ENCODE measurements at places on chromosomes 2 and 18.

- no peak for DNase-seq
These were observed 45.8 kb upstream of the EML6 start for GRCh38 chr2:54677476-54678265.

- no peak for DNase-seq
These were observed 196.6 kb upstream of the LHCGR start for GRCh38 chr2:48952143-48952542.

DNA sequence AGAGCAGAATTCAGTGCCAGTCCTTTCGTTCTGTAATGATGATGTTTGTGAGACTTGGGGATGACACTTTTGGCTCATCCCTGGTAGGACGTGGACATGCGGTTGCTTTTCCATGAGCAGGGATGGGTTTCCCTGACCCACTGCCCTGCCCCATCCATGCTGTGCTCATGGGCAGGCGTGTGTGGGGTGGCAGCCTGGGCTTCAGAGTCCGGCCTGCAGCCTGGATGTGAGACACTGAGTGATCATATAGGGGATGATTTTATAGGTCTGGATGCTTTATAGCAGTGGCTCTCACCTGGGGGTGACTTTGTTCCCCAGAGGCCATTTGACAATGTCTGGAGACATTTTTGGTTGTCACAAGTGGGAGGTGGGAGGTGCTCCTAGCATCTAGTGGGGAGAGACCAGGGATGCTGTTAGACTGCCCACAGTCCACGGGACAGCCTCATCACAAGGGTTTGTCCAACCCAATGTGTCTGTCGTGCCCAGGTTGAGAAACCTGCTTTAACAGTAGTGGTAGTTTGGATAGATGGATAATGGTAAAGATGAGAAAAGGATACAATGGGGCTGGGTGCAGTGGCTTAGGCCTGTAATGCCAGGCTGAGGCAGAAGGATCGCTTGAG is 38.9 kb downstream of the LDLRAD4 start:
- no peak for DNase-seq

DNA sequence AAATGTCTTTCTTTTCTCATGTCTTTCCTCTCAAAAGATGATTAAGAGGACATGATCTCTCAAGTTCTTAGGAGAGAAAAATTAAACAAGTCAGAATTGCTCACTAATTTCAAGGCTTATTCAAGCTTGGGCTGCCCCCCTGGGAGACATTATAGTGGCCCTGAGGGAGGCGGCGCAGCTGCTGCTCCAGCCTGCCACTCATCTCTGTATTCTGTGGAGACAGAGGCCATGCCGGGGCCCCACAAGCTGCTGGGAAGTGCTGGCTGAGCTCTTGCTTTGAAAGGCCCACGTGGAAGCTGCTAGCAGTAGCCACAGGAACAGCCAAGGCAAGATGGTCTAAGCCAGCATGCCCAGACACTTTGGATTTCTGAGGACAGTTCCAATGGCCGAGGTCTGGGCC is 267.4 kb downstream of the LNPK start:
- no peak for DNase-seq

- DNase-seq = no peak
These were observed 74.0 kb downstream of the MCFD2 start for GRCh38 chr2:46841621-46842020.

GRCh38 chr18:61782545-61782944 is 110.3 kb downstream of the RNF152 start:
- DNase-seq = no peak

GRCh38 chr2:85222792-85223191 is 89.6 kb downstream of the TCF7L1 start:
- no peak for DNase-seq

- peak; percentile 67 for DNase-seq
These were observed 19.2 kb downstream of the POU3F3 start for GRCh38 chr2:104872866-104873688.

- DNase-seq = no peak
These were observed 206.5 kb upstream of the AGAP1 start for GRCh38 chr2:235287375-235287733.

DNA sequence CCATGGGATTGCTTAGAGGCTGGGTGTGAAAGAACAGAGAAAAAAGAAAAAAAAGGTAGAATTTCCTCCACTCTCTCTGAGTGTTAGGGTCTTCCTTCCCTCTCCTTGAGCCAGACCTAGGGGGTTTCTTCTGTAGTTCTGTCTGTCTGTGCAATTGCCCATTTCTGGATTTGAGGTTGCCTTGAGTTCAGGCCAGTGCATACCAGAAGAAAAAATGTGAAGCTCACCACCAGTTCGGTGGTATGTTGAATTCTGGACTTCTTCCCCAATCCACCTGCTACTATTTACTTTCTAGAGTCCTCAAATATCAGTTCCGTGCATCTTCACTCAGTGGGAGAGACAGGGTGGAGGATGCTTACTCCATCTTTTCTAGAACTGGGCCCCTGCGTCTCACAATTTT is 15.3 kb upstream of the SELENOI start:
- DNase-seq = no peak

DNA sequence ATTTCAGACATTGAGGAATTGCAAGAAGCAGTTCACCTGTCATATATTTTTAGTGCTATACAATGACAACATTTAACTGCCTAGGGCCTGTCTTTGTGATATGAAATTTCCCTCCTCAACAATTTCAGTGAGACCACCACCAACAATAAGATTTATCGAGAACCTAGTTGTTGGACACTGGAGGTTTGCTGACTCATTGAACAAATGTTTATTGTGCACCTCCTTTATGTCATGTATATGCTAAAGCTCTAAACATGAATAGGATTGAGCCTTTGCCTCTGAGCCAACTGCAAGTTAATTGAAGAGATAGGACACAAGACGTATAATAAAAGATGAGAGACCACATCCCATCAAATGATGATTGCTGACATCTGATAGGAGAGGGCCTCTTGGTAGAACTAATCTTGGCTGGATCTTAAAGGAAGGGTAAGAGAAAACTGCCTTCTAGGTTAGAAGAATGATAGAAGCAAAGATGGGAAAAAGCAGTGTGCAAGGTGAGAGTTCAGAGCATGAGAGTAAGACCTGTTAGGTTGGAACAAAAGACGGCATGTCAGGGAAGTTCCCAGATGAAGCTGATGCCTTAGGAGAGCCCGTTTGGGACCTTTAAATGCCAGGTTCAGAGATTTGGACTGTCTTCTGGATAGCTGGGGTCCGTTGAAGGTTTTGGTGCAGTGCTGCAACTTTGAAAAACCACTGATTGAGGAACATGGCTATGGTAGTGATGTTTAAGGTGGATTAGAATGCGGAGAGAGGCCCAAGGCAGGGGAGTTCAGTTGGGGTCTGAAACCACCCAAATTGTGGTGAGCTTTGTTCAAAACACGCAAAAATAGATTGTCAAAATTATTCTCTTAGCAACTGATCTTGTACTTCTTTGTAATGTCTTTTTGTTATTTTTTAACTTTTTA is 133.0 kb upstream of the EML6 start:
- DNase-seq = peak; percentile 52

DNA sequence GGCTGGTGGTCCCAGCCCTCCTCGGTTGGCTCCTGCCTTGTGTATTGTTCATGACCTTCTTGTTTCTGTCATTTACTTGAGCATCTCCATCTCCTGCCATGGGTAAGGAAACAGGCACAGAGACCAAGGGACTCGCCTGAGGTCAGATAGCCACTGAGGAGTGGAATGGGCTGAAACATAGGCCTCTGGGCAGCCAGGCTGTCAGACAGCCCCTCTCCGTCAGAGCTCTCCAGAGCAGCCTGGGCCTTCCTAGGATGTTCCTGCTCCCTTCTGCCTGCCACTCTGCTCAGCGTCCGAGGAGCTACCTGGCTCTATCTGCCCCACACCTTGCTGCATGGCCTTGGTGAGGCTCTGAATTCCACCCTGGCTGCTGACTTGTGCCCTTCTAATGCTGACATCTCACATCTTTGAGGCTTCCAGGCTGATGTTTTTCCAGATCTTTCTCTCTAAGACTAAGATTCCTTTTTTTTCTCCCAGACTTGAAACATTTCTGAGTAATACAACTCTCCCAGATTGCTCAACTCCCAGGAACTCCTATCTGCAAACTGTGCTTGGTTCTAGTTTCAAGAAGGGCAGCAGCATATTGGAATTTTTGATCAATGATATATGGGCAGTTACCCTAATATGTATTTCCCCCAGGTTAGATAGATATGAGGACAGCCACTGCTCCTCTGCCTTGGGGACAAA is 67.7 kb downstream of the MCFD2 start:
- DNase-seq = peak; percentile 33

GRCh38 chr2:854460-854859 is 96.2 kb upstream of the SNTG2 start:
- peak; percentile 53 for DNase-seq

GRCh38 chr2:9210030-9210429 is 3.4 kb downstream of the ASAP2 start:
- no peak for DNase-seq

DNA sequence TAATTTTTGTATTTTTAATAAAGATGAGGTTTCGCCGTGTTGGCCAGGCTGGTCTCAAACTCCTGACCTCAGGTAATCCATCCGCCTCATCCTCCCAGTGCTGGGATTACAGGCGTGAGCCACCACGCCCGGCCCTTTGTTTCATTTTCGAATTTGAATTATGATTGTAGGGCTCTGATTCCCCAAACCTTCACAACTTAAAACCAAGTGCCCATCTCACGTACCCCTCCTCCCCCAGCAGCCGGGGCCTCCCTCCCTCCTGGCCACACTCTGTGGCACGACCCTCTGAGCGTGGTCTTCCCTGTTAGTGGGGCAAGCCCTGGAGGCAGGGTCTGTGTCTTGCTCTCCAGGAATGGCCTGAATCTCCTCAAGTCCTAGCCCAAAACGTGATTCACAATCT is 166.5 kb downstream of the ASB1 start:
- DNase-seq = no peak

GRCh38 chr18:56712761-56713160 is 61.6 kb downstream of the WDR7 start:
- no peak for DNase-seq

- no peak for DNase-seq
These were observed 107.1 kb upstream of the KCNJ3 start for GRCh38 chr2:154591294-154591820.

DNA sequence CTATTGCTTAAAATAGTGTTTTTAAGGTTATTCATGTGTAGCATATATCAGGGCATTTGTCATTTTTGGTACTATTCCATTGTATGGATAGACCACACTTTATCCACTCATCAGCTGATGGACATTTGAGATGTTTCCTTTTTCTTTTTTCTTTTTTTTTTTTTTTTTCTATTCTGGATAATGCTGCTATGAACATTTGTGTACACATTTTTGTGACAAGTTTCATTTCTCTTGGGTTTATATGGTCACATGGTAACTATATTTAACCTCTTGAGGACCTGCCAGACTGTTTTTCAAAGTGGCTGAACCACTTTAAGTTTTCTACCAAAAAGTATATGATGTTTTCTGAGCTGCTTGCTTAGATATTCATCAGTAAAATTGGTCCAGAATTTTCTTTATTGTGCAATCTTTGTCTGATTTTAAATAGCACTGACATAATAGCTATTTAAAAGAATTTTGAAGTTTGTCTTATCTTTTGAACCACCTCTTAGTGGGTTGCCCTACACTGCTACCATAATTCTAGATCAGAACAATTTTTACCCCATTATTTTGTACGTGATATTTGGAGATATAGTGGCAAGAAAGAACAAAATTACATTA is 219.4 kb upstream of the SIX3 start:
- no peak for DNase-seq

GRCh38 chr2:191274413-191274815 is 29.2 kb downstream of the MYO1B start:
- no peak for DNase-seq

DNA sequence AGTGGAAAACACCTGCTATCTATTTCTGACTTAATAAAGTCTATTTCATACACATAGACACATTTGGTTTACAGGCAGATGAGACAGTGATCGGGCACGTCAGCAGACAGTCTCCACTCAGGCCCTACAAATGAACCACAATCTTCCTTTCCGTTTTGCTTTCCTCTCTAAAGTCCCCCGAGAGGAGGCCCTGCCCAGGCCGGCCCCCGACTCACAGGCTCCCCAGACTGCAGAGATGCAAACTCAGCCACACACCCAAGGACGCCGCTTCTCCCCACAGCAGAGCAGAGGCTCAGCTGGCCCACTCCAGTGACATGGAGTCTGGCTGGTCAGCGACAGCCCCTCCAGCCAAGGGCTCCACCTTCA is 9.3 kb upstream of the MTERF4 start:
- no peak for DNase-seq

DNA sequence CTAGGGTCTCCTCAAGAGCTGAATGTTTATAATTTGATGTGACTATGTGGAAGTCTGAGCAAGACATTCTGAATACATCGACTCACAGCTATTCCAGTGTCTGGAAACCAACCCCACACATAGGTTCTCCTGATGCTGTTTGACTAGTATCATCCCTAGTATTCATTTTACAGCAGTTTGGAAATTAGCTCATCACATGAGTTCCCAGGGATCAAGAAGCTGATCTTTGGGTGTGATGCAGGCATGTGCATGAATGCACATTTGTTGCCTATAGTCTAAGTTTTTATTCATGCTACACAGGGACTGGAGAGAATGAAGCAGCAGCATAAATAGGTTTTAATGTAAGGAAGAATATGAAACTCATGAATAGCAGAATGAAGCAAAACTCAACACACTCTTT is 284.3 kb upstream of the SPRED2 start:
- DNase-seq = no peak

GRCh38 chr18:75213611-75214331 is 3.2 kb downstream of the TSHZ1 start:
- peak; percentile 46 for DNase-seq

GRCh38 chr2:8422450-8422800 is 259.4 kb upstream of the ID2 start:
- DNase-seq = no peak

DNA sequence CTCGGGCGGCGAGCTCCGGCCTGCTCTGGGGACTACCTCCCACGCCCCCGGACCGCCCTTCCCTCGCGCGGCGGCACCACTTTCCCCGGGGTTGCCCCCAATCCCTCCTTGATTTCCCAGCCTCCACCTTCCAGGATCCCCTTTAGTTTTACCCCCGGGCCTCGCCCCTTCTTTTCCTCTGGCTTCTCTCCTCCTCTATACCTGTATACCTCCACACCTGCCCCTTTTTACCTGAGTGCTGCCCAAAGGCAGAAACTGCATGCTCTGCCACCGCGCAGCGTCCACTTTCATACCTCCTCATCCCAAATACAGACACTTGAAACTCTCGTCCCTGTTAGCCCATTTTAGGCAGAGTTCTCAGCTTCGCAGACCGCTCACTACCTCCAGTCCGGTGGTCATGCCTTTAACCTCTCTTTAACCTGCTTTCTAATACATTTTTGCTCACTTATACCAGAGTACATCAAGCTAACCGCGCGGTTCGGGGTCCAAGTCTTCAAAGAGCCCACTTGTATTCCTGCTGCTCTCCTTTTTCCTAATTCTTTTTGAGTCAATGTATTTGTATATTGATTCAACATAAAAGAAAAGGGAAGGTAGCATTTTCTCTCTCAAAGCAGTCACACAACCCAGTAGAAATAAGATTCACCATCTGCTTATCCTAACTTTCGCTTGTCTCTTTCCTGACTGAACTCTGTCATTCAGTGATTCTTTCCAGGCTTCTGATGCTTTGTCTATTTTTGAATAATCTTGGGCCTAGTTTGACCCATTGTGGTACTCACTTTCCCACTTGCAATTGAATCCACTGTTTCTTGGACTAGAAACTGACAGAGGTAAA is 901 bp downstream of the SPOPL start:
- peak; percentile 39 for DNase-seq

- DNase-seq = no peak
These were observed 32.4 kb downstream of the NDUFAF7 start for GRCh38 chr2:37263839-37264238.
